ENCODE measurements at places on chromosomes 3 and 15.
A peak's percentile ranks its signal among the peaks of the same experiment; 100 is the strongest.

DNA sequence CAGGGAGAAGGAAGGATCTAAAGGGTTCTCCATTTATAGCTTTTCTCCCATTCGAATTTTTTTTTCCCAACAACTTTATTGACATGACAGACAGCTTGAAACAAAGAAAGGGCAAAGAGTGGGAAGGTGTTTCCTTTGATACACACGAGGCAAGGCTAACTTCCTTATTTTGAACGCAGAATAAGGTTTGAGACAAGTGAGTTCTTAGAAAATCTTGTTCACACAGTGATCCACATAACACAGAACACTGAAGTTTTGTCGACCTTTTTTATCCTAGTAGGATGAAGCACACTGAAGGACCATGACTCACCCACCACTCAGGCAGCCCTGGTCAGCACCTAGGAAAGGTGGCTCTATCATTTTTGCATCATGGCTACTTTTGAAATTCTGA lies 425.8 kb upstream of the MDFIC2 start:
- no peak for DNase-seq

DNA sequence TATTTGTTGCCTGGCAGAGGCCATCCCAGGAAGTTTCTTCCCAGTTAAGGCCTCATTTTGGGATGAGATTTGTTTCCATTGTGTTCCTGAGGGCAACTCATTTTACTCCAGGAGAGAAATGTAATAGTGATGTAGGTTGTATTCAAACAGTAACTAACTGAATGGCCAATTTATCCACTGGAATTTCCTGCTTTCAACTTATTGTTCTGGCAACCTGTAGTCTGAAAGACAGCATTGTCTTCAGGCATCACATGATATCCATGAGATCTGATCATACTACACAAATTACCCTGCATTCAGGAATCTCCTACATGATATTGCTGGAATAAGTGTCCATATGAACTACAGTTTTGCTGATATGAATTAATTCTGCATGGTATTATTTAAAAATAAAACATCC lies 79.5 kb upstream of the FGF7 start:
- DNase-seq = no peak

DNA sequence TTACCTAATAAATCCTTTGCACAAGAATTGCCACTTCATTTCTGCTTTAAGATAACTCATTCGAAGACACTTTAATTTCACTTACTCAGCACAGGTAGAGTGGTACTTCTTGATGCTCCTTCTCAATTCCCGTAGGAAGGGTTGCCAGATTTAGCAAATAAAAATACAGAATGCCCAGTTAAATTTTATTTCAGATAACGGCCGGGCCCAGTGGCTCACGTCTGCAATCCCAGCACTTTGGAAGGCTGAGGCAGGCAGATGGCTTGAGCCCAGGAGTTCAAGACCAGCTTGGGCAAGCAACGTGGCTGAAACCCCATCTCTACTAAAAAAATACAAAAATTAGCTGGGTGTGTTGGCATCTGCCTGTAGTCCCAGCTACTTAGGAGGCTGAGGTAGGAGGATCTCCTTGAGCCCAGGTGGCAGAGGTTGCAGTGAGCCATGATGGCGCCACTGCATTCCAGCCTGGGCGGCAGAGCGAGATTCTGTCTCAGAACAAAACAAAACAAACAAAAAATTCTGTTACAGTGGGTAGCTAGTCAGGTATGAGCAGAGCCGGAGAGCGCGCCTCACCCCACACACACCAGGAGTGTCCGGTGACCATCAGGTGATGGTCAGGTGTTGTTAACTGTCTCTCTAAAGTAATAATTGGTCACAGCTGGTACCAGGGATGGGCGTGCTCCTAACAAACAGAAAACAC lies 92.8 kb downstream of the DNAH12 start:
- DNase-seq = no peak

DNA sequence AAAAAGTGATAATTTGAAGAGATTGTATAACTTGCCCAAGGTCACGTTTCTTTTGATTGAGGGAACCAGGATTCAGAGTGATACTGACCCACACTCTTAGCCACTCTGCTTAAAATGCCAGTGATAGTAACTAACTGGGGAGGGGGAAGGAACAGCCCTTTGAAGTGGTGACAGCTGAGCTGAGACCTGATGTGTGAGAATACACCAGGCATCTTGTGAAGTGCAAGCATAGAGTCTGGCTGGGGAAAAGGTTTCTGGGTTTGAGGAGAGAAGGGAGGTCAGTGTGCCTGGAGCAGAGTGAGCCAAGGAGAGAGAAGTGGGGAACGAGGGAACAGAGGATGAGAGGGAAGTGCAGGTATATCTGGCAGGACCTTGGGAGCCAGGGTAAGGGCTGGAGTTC lies 35.4 kb upstream of the SCAANT1 start:
- DNase-seq = no peak

DNA sequence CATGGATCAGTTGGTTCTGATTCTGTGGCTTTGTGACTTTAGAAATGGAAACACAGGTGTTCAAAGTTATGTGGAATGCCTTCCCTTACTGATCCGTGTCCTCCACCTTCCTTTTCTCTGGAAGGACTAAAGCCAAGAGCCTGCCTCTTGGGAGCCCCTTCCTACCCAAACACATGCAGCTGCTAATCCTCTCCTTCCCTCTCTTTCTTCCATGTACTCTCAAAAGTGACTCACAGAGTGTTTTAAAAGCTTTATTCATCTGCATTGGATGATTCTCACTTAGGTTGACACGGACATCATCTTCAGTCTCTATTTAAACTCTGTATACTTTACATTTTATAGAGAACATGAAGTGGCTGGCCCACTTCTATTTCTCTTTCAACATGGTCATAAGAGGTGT lies 856.5 kb upstream of the ARPP21 start:
- DNase-seq = no peak

- DNase-seq = no peak
These were observed 74.8 kb downstream of the RPN1 start for GRCh38 chr3:128575777-128576176.

DNA sequence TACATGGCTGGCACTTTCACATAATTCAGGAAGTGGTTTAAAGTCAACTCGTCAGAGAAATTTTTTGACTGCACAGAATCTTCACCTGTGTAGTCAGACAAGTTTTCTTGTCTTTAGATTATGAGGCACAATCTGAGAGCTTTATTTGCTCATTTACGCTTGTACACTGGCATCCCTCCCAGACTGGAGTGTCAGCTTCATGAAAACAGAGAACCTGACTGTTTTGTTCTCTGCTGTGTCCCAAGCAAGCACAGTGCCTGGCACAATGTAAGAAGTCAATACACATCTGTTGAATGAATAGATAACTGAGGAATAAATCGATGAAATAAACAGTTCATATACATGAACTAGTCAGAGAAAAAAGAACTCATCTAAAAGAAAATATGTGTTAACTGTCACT lies 846.1 kb upstream of the CFAP20DC start:
- no peak for DNase-seq

- DNase-seq = no peak
These were observed 1.1 kb upstream of the PPARG start for GRCh38 chr3:12287727-12288181.

DNA sequence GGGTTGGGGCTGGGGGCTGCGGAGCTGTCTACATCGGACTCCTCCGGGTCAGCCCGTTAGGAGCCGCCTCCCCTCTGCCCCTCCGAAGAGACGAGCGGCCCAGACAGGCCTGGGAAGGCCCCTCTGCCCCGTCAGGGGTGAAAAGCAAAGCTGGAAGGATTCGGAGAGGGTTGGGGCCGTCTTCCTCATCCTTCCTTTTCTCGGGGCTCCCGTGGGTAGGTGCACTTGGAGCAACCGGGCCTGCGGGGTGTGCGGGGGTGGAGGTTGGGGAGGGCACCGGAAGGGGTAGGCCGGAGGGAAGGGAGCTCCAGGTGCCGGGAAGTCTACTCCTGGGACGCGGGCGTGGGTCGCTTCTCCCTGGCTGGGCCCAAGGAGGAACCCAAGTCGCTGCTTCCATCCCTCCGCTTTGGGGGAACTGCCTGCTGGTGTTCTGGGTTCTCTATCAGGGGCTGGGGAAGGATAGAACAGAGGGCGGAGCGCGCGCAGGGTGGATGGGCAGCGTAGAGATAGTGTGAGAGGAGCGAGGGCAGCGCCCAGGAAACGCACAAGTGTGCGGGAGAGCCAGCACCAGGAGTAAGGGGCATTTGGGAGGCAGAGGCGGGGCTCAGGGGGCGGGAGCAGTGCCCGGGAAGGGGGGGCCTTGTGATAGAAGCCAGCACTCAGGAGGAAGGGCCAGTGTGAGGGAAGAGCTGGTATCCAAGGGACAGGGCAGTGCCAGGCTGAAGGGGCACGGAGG lies 590 bp downstream of the POLR2H start:
- peak; percentile 46 for DNase-seq

GRCh38 chr15:65292938-65293518 lies 2.8 kb upstream of the RNU5A-1 start:
- no peak for DNase-seq

GRCh38 chr3:18725668-18726407 lies 300.7 kb upstream of the SATB1 start:
- DNase-seq = no peak

Measured in T-helper 1 cell (primary cell).